ENCODE measurements at places on chromosomes 13 and 19.

GRCh38 chr19:50909240-50910070 is 1.7 kb downstream of the KLK4 start:
- DNase-seq: no peak

DNA sequence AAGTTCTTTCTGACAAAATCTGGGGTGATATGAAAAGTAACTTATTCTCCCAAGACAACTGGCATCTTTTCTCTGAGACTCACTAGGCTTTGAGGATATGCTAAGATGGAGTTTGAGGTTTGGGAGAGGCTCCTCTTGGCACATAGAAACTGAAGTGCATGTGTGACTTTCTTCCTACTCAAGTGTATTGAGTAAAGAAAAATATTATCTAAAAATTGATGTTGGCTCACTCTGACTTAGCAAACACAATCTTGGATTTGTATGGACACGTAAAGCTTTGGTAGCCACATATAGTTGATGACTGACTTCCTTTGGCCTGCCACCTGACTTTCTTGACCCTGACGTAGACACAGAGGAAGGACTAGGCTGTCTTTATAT is 71.1 kb upstream of the KLF12 start:
- no peak for DNase-seq

DNA sequence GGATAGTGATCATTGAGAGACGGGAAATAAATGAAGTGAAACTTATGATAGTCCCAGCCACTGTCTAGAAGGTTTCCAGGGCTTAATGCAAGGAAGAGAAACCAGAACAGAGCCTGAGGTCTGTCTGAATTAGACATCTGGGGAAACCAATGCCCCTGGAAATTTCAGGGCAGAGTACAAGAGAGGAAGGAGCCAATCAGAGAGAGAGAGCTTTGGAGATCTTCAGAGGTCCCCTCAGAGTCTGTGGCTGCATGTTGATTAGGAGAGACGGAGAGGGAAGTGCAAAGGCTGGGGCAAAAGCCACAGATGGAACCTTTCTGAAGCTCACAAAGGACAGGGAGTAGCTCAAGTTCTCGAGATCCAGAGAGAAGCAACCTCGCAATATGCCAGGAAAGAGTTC is 378.0 kb downstream of the DNAJC15 start:
- DNase-seq: peak; percentile 6

DNA sequence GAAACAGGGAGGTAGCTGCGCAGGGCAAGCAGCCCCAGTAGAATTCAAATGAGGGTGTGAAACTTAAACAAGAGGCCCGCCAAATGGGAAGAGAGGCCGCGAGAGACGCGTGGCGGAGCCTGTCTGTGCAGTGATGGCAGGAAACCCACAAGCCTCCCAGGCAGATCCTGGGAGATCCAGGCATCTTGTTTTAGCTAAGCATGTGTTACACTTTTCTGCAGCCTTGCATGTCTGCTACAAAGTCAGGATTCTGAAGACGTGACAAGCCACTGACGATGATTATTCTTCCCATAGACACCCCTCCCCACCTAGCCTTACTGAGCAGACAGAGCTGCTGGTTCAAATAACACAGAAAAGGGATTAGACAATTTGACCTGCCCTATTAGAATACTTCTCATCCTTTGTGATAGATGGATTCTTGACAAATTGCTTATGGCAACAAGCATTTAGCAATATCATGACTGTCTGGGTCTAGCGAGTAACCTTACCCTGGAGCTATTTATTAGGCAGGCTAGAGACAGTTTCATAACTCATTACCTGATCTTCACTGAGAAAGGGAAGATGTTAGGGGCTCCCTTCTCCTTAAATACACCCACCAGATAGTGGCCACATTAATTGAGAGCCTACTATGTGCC is 185.2 kb upstream of the IRS2 start:
- no peak for DNase-seq

Data from hindlimb muscle (tissue), 1 donor.